Activated CD4-positive, alpha-beta memory T cell treated with anti-CD3 and anti-CD28 coated beads for 36 hours (primary cell): ENCODE measurements at places on chromosomes 7 and 10.

DNA sequence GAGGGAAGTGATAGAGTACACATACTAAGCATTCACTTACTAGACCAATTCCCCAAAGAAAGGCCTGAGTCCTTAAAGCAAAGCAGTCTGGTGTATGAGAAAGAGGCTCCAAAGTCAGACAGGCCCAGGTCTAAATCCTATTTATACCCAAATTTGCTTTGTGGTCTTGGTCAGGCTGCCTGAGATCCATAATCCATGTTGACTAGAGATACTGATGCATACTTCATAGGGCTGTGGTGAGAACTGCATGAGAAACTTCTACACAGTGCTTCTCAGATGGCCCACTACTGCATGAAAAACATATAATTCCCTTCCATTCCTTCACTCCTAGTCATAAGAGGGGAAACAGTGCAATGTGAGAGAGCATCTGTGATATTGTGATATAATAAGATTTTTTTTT is 81.6 kb upstream of the SP4 start:
- no peak for DNase-seq

DNA sequence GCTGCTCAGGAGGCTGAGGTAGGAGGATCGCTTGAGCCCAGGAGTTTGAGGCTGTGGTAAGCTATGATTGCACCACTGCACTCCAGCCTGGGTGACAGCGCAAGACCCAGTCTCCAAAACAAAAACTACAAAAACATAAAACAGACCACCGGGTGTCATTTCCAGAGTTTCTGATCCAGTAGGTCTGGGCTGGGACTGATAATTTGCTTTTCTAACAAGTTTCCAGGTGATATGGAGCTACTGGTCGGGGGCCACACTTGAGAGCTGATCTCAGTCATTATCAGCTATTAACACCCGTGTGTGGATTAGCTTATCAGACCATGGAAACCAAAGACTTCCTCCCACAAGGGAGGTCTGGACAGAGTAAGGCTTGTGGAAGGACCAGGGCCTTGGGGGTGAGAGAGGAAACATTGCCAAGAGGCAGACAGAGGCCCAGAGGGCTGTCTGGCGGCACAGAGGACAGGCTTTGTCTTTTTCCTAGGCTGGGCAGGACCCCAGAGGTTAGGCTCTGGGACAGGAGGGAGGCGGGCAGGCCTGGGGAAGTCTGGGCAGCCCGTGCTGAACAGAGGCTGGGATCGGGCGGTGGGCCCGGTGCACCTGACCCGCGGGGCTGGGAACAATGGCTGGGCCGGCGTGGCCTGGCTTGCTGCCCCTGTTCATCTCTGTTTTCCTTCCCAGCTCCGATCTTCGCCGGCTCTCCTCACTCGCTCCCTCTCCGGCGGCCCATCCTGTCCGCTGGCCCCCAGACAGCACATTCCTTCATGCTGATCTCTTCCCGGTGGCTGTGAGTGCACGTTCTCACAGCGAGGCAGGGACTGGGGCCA is 25.2 kb downstream of the TMEM270 start:
- no peak for DNase-seq

DNA sequence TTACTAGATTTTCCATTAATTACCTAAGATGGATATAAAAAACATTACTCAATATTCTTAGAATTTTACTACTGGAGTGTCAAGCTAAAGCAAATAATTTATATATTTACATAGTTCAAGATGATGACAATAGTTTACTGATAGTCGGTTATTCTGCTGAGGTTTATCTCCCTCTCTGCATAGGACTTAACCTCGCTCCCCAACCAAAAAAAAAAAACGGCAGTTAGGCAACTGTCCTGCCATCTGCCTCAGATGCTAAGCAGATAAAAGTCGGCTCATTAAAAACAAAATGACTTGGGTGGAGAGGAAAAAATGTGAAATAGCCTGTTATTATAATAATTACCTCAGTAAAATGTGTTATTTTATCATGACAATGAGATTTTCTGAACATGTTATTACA is 14.0 kb upstream of the ITGB8 start:
- DNase-seq, result no peak

- DNase-seq, result no peak
These were observed 4.1 kb upstream of the PLAU start for GRCh38 chr10:73906524-73907447.

DNA sequence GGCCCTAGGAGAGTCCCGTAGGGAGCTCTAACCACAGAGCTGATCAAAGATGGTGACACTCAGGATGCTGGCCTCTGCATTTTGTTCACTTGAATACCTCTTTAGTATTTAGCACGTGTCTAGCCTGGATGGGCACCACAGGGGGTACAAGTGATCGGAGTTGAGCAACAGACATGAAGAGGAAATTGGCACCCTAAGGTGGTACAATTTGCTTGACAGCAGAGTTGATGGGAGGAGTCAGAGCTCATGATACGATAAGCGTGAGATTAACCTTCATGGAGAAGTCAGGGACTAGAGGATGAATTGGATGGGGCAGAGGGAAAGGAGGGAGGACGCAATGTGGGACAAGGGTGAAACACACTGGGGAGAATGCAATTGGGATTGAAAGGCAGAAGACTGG is 9.9 kb upstream of the ZNF212 start:
- DNase-seq, result no peak
